RPMI7951 (cell line): ENCODE measurements at places on chromosomes 6 and 20. TPM values are rescaled to one million over a fixed set of nuclear protein-coding genes. Genes with fewer than 3 reads are reported as not detected.

- no peak for DNase-seq
Measured at GRCh38 chr6:5028921-5029320, 25.1 kb upstream of the RPP40 start.

BPIFB4 gene
- total RNA-seq: not detected in 2 replicates

- DNase-seq: peak; percentile 50
Measured at GRCh38 chr6:134111062-134111677, 58.7 kb upstream of the SLC2A12 start.

PLA2G7 gene
- 0.48 and 0.59 TPM in 2 replicates for total RNA-seq

GRCh38 chr6:137210903-137211302 lies 8.3 kb downstream of the IFNGR1 start:
- no peak for DNase-seq

DNA sequence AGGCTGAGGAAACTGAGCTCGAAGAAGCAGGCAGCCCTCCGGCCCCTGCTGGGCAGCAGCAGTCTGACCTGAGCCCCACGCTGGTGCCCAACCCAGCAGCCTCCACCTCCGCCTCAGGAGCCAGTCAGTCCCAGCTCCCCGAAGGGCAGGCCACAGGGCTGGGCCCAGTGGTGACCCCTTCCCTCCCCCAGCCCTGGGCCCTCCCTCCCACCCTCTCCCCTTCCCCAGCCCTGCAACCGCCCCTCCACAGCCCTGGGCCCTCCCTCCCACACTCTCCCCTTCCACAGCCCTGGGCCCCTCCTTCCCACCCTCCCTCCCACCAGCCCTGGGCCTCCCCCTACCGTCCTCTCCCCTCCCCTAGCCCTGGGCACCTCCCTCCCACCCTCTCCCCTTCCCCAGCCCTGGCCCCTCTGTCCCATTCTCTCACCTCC lies 115.0 kb downstream of the TAF4 start:
- DNase-seq: no peak

CD109 gene
- 67.4 and 75.9 TPM in 2 replicates for total RNA-seq

OARD1 gene
- 26.1 and 28.0 TPM in 2 replicates for total RNA-seq

DNA sequence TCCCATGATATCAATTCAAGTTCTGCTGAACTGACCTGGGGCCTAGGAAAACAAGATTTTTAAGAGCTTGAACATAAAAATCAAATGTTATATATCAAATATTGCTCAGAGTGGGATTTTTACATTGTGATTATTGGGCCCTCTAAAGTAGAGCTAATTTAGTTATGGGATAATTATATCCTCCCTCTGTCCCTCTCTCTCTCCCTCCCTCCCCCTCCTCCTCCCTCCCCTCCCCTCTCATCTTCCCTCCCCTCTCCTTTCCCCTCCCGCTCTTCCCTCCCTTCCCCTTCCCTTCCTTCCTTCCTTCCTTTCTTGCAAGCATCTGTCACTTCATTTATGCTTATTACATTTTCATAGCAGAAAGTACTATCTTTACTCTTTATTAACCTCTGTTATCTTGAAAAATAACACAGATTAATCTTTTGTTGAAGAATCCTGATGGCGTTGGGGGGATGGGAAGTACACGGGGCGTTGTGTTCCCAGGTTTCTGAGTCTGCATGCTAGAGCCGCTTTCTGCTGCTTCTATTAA lies 32.8 kb downstream of the KIF25 start:
- DNase-seq: no peak

DNA sequence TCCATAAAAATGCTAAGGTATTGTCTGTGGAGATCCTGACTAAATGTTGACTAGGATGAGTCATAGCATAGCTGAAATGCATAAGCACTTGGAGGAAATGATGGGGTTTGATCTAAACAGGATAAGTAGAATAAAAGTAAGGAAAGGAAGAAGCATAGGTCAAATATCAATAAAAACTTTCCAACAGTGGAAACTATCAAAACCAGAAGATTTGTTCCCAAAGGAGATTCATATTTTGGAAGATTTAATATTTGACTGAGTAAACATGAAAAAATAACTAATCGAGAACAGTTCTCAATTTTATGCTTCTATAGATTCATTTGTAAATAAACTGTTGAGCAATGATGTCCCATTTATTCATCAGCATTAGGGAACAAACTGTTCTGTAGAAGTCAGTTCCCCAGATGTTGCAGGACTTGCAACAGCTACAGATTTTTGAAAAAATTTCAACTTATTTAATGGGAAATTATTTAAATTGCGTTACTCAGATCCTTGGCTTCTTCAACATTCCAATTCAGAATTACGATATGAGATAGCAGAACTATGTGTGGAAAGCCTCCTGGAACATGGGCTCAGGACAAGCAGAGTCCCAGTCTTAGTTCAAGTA lies 133.7 kb upstream of the TBX18 start:
- DNase-seq: peak; percentile 7

TEAD3 gene
- 5.6 and 6.1 TPM in 2 replicates for total RNA-seq

LAMA4 gene
- 7.6 and 7.7 TPM in 2 replicates for total RNA-seq

C20orf202 gene
- not detected in 2 replicates for total RNA-seq

- DNase-seq: no peak
Measured at GRCh38 chr20:15196547-15197255, 859.3 kb upstream of the FLRT3 start.

- peak; percentile 87 for DNase-seq
Measured at GRCh38 chr6:16402581-16402900, 164.2 kb downstream of the GMPR start.

DNA sequence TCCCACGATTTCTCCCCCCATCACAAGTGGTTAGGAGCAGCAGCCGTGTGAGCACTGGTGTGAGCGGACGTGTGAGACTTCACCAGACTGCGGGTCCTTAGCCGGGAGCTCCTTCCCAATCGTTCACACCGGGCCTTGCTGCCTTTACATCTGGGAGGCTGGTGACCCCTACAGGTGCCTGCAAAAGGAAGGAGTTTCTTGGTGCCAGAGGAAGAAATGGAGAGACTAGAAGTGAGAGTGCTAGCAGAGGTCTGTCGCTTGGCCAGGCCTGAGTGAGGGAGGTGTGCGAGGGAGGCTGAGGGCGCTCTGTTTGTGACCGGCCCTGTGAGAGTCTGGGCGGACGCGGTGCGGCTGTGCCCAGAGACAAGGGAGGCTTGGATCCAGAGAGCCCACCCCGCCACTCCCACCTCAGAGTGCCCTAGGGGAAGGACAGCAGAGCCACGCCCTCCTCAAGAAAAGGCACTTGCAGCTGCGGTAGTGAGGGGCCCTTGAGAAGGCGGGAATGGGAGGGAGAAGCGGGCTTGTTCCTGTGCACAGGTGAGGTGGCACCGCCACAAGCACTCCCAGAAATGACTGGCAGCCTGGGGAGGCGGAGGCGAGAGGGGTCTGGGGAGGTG lies 10.0 kb upstream of the ARMC2 start:
- no peak for DNase-seq

CNBD2 gene
- 6.8 and 18.8 TPM in 2 replicates for total RNA-seq

GRCh38 chr6:142167071-142167470 lies 20.0 kb downstream of the VTA1 start:
- DNase-seq: no peak

GRCh38 chr6:147395158-147395557 lies 113.3 kb upstream of the SAMD5 start:
- no peak for DNase-seq

DNA sequence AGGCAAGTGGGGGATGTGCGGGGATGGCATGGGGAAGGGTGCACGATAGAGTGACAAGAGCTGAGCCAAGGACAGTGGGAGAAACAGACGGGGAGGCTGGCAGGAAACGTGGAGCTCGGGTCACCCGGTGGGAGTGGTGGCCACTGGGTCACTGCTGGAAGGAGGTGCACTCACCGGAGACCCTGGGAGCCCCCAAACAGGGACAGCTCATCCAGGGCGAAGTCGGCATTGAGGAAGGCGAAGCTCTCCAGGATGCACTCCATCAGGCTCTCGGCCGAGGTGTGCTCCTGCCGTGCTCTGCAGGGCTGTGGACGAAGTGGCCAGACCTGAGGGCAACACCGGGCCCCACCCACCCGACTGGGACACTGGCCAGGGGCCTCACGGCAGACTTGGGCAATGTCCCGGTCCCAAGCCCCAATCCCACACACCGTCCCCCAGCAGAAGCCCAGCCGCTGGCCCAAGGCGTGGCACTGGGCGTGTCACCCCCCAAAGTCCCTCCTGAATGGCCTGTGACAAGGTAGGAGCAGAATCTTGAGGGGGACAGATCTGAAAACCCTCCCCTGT lies 87.3 kb downstream of the PTPN1 start:
- no peak for DNase-seq

GRCh38 chr20:41510847-41511450 lies 107.2 kb downstream of the CHD6 start:
- no peak for DNase-seq

GRCh38 chr20:7399114-7399513 lies 541.1 kb downstream of the HAO1 start:
- DNase-seq: no peak

DNA sequence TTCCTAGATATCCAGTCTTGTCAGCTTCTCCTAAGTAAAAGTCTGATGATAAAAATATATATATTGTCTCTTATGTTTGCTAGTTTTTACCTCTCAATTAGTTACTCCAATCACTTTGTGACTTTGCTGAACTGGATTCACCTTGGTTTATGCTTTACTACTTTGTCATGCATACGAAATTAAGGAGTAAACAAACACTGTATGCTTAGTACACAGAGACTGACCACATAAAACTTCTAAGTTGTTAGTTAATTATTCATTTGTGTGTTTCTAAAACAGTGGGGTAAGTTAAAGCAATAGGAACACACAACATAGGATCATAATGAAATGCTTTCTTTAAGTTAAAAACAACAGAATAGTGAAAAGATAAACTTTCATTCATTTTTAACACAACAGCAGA lies 877.3 kb upstream of the MAP3K7 start:
- no peak for DNase-seq

- DNase-seq: peak; percentile 15
Measured at GRCh38 chr6:151284548-151285017, 44.8 kb downstream of the AKAP12 start.

DNA sequence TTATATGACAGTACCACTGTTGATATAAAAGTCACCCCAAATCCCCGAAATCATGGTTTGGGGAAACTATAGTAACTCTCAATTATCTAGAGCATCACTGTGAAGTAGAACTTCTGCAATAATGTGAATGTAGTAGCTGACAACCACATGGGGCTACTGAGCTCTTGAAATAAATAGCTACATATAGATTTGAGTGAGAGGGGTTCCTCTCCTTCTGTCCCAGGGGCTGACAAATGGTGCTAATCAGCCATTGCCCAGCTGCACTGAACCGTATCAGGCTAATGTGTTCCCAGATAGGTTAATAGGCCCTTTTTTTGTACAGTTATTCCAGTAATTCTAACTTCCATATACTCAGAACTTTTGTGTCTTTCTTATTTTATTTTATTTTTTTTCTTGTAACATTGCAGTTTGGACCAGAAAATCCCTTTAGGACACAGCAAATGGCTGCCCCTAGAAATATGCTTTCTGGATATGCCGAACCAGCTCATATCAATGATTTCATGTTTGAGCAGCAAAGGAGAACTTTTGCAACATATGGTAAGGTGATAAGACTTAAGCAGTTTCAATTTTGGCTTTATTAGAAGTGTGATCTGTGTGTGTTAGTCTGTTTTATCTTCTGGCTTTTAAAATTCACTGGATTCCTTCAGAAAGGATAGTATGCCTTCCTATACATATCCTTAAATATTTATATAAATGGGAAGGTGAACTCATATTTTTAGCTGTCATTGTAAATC lies 21.1 kb downstream of the CDC40 start:
- DNase-seq: no peak

GRCh38 chr6:145530454-145530853 lies 204.9 kb downstream of the EPM2A start:
- no peak for DNase-seq

- DNase-seq: no peak
Measured at GRCh38 chr6:22363166-22363713, 66.4 kb upstream of the PRL start.

GRCh38 chr6:119347466-119348095 lies 2.0 kb downstream of the MAN1A1 start:
- no peak for DNase-seq

GRCh38 chr6:134358320-134358719 lies 40.4 kb upstream of the SGK1 start:
- DNase-seq: peak; percentile 11

TDRD6 gene
- total RNA-seq: not detected in 2 replicates

CST2 gene
- 0.84 TPM in 1 of 2 replicates, not detected in the other for total RNA-seq

GRCh38 chr6:6588924-6589709 lies 597 bp downstream of the LY86 start:
- no peak for DNase-seq

- no peak for DNase-seq
Measured at GRCh38 chr6:56549014-56549413, 93.7 kb downstream of the DST start.

RSPO3 gene
- total RNA-seq: not detected in 2 replicates

GRCh38 chr6:45486736-45487135 lies 109.0 kb upstream of the SUPT3H start:
- no peak for DNase-seq

DNA sequence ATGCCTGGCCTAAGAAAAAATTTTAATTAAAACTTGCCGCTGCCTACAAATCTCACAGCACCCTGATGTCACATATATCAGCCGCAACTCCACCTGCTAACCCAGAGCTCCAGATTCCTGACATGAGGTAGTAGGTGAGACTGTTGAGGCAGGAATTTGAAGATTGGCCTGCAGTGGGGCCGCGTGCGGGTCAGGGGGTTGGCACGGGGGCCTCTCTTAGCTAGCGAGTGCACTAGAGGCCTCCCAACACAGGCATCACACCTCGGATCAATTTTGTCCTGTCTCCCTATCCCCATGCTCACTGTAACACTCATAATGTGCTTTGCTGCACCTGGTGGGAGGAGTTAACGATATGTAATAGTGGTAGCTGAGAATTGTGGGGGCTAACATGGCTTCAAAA lies 349.8 kb downstream of the CDC5L start:
- no peak for DNase-seq

SLC2A10 gene
- total RNA-seq: 20.4 and 23.4 TPM in 2 replicates

MYMX gene
- total RNA-seq: not detected in 2 replicates

WFDC12 gene
- not detected in 2 replicates for total RNA-seq

DEFB116 gene
- not detected in 2 replicates for total RNA-seq

C6orf132 gene
- not detected in 2 replicates for total RNA-seq

HAO1 gene
- total RNA-seq: 0.20 TPM in 1 of 2 replicates, not detected in the other

PIGT gene
- 196 and 220 TPM in 2 replicates for total RNA-seq

DNA sequence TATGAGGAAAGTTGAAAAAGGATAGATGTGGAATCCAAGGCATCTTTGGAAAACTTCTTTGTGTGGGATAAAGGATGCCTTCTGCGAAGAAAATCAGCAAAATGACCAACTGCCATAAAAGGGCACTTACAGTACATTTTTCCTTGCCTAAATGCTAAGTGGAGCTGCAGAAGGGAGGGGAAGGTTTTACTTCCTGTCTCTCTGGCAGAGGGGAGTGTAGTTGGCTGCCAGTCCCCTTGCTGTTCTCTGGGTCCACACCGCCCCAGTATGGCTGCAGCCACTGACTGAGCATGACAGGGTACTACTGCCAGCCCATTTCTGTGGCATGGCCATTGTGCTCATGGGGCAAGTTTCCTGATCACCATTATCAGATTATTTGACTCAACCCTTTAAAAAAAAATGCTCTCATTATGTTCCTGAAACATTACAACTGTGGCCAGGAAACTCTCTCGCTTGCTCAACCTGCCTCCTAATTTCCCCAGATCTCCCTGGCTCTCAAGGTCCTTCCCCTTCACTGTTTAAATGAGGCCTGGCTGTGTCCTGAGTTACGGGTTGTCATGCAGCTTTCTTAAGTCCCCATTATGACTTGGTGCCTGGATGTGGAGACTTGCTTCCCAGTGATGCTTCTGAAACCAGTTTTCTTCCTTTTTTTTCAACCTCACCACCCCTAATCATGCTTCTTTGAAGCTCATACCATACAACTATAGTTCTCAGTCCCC lies 34.5 kb upstream of the FAM184A start:
- no peak for DNase-seq

GRCh38 chr6:110476046-110476849 lies at the start of gene SLC22A16:
Gene SLC22A16, minus strand, starts transcription at chr6:110476613. Its CDS starts 39 bp downstream, at chr6:110476574.
- DNase-seq: no peak

CCND3 gene
- 36.5 and 47.7 TPM in 2 replicates for total RNA-seq
